ENCODE measurements at places on chromosomes 1 and 21.

DNA sequence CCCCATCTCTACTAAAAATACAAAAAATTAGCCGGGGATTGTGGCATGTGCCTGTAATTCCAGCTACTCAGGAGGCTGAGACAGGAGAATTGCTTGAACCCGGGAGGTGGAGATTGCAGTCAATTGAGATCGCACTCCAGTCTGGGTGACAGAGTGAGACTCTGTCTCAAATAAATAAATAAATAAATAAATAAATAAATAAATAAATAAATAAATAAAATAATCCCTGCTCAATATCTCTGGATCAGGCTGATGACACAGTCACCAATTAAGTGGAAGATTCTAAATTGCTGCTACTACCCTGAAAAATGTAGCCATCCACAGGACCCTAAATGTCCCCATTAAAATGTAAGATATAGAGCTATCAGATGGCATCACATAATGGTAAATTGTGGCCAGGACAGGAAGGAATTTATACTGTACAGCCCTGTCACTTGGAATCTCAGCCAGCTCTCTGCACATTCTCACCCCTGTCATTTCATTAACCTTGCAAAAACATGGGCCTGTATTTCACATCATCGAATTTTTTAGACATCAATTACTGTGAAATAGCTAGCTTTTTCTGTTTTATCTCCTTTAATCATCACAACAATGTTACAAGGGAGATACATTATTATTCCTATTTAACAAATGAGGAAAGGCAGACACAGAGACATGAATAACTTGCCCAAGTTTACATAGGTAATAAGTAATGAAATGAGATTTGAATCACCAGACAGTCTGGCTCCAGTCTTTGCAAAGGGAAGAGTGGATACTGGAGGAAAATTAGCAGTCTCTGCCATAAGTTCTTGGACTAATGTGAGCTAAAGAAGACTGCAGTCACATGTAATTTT, 56.7 kb upstream of the NTPCR start:
- DNase-seq: no peak

DNA sequence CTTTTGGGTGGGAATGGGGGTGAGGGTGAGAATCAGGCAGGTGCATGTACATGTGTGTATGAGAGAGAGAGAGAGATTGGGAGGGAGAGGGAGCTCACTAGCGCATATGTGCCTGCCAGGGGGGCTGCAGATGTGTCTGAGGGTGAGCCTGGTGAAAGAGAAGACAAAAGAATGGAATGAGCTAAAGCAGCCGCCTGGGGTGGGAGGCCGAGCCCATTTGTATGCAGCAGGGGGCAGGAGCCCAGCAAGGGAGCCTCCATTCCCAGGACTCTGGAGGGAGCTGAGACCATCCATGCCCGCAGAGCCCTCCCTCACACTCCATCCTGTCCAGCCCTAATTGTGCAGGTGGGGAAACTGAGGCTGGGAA, 95.0 kb downstream of the EPHB2 start:
- DNase-seq: no peak

- no peak for DNase-seq
Observed at GRCh38 chr1:231159963-231160761, 1.7 kb upstream of the TRIM67 start.

GRCh38 chr1:39996396-39997004, 41.6 kb downstream of the MFSD2A start:
- no peak for DNase-seq

- no peak for DNase-seq
Observed at GRCh38 chr1:161235957-161236775, 1.8 kb downstream of the NR1I3 start.

DNA sequence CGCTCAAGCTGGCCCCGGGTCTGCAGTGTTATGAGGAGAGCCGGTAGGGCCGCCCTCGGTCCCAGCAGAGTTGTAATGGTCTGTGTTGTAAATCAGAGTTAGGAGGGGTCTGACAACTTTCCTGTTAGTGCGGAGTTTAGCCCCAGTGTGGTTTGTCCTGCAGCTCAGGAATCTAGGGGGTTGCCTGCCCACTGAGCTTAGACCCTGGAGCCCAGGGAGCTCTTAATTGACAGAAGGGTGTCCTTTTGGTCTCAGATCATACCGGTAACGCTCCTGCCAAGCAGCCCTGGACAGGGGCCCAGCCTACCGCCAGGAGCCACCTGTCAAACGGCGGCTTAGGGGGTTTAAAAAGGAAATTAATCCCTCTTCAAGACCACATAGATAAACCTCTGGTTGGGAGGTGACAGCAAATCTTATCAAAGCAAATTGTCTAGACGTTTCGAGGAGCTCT, 164.4 kb downstream of the DYRK1A start:
- DNase-seq: no peak

- DNase-seq: no peak
Observed at GRCh38 chr21:35652872-35653271, 407.5 kb downstream of the SETD4 start.

GRCh38 chr1:6460301-6461050, 5.5 kb downstream of the TNFRSF25 start:
- no peak for DNase-seq

- DNase-seq: no peak
Observed at GRCh38 chr1:178020968-178021640, 51.2 kb upstream of the SEC16B start.

DNA sequence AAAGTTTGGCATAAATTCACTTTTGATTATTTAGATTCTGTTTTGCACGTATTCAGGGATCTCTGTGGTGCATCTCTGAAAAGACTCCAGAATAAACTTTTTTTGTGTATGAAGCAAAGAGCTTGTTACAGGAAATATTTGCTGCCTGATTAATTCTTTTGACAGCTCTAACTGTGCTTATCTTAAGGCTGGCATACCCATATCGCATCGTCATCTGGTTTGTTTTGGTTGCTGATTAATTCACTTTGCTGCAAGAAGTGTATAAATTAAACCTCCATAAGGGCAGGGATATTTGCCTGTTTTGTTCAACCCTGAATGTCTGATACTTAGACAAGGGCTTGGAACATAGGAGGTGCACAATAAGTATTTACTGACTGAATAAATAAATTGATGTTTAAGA, 17.5 kb upstream of the DUSP10 start:
- peak; percentile 46 for DNase-seq

DNA sequence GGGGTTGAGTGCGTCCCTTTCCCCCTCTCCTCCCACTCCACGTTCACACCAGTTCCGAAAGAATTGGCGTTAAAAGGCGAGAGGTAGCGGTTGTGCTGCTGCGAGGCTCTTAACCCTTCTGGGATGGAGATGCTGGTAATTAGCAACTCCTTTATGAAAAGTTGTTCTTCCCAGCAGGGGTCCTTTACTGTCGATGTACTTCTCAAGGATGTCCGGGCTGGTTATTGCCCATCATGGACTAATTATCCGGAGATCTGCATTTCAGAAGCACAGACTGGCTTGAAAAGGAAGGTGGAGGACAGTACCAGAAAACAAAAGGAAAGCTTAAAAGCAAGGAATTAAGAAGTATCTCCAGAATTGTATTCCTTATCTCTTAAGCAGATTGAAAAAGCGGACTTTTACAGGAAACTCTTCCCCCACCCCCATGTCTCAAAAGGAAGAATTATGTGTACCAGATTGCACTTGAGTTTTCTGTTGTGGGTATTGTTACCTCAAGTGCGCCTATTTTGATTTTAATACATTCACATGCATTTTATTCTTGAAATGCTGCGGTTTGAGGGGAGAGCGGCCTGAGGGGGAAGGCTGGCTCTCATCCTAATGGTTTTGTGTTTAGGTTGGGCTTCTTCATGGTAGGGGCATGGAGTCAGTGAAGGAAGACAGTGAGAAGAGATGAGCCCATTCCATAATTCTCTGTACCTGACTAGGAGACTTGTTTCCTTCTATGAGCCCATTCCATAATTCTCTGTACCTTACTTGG, 1.5 kb downstream of the AK4 start:
- peak; percentile 12 for DNase-seq

- DNase-seq: peak; percentile 52
Observed at GRCh38 chr1:1306070-1306660, 1.6 kb downstream of the ACAP3 start.

- DNase-seq: no peak
Observed at GRCh38 chr1:7698641-7699040, 72.5 kb upstream of the VAMP3 start.

- no peak for DNase-seq
Observed at GRCh38 chr1:19860418-19860817, 21.8 kb upstream of the OTUD3 start.

DNA sequence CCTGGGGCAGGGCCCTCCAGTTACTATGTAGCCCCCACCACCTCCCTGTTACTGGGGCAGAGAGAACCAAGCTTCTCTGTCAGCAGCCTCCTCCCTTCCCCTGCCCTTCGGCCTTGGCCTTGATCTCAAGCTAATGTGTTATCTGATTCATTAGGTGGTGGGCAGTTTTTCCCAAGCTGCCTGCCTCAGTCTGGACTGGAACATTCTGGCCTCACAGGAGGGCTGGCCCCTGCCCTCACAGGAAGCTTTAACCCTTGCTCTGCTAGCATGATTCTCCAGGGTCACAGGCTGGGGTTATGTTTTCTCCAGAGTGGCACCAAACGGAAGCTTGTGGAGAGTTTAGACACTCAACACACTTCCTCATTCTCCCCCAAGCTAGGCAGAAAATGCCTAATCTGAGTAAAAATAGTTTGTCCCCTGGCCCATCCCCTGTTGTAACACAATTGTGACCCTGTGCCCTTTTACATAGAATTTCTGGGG, 37.2 kb upstream of the SLC6A9 start:
- no peak for DNase-seq

DNA sequence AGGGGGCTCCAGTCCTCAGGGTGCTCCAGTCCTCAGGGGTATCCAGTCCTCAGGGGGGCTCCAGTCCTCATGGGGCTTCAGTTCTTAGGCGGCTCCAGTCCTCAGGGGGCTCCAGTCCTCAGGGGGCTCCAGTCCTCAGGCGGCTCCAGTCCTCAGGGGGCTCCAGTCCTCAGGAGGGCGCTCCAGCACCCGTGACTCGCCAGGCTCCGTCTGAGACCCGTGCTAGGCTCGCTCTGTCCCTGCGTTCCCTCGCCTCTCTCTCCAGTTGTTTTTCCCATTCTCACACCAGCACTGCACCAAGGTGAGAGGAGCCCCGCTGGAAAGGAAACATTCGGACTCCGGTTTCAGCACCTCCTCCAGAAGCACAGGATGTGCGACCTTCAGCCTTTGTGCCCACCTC, 9.4 kb upstream of the OR2M2 start:
- no peak for DNase-seq

DNA sequence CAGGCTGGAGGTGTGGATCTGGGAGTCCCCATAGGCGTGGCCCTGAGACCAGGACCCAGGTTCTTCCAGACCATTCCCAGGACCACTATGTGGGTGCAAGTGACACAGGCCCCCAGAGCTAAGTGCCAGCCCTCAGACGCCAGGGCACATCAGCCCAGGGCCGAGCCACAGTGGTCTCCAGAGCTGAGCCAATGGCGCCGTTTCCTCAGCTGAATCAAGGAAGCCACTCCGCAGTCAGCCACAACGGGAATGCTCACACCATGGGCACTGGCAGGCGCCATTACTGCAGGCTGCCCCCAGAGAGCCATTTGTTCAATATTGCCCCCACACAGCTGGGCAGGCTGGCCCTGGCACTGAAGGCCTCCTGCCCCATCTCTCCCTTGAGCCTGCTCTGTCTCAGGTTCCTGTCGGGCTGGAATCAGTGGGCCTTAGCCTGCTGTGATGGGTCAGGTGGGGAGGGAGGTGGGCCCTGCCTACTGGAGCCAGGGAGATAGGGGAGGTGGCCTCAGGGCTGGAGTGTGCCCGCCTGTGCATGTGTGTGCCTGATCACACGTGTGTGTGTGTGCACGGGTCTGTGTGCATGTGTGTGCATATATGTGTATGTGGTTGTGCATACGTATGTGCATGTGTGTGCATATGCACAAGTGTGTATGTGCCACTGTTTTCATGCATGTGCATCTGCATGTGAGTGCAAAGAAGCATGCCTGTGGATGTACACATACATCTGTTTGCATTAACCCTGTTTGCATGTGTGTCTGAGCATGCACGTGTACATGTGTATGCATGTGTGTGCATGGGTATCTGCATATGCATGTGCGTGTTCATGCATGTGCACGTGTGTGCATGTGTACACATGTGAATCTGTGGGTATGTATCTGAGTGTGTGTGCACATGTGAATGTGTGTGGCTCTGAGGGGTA, 6.1 kb downstream of the GJC2 start:
- no peak for DNase-seq

- DNase-seq: no peak
Observed at GRCh38 chr1:106620521-106620954, 435.9 kb upstream of the PRMT6 start.

GRCh38 chr1:107572674-107573211, 392.2 kb downstream of the VAV3 start:
- DNase-seq: no peak

DNA sequence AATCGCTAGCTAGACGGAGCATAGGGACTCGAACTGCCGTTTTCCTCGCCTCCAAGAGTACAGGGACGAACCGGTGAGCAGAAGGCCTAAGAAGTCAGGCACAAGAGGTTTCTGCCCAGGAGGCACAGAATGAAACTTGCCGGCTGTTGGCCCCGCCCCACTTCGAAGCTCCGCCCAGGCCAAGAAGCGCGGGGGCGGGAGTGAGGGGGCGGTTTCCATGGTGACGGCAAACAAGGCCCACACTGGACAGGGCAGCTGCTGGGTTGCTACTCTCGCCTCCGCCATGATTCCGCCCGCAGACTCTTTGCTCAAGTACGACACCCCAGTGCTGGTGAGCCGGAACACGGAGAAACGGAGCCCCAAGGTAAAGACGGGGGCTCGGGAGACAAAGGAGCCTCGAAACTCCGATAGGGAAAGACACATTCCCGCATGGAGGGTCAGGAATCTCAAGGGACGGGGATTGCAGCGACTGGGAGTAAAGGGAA, at the start of gene DNALI1:
Gene DNALI1 (plus strand): TSS at position 229 of the 485 bp plus-strand sequence. CDS start 55 bp downstream, at position 284.
- peak; percentile 92 for DNase-seq

- DNase-seq: peak; percentile 89
Observed at GRCh38 chr1:95035536-95035935, 37.2 kb downstream of the ALG14 start.

DNA sequence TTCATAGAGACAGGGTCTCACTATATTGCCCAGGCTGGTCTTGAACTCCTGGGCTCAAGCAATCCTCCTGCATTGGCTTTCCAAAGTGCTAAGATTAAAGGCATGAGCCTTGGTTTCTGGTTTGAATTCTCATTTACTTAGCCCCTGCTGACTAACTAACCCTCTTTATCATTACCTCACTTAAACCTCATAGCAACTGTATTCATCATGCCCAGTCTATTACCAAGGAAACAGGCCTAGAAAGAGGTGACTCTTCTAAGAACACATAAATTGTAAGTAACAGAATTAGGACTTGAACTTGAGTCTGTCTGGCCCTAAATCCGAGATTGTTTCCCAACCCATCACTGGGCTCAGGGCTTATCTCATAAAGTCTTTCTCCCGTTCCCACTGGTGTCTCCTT, 44.2 kb downstream of the TMEM53 start:
- peak; percentile 46 for DNase-seq

- DNase-seq: no peak
Observed at GRCh38 chr1:234069760-234070159, 165.3 kb downstream of the SLC35F3 start.
